ENCODE measurements at places on chromosomes 12 and 14.
A peak's percentile ranks its signal among the peaks of the same experiment; 100 is the strongest.

GRCh38 chr12:26642361-26642760, 190.6 kb downstream of the ITPR2 start:
- no peak for DNase-seq

- no peak for DNase-seq
Measured at GRCh38 chr12:8156845-8157244, at the start of gene ZNF705A. ZNF705A (plus strand) TSS chr12:8157015; CDS start chr12:8172626, 15,611 bp downstream.

DNA sequence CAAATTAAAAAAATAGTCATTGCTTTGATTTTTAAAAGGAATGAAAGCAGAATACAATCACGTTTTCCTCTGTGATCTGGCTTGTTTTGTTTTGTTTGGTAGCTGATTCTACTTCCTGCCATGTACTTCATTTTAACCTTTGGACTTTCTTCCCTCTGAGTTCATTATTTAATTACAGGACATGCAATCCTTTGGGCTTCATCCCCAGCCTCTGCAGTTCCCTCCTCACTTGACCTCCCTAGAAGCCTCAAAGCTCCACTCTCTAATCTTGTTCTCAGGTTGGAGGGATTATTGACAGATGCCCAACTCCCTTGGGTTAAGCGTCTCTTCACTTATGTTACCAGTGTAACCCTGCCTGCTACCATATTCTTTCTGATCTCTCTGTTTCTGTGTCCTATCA, 967.9 kb upstream of the SEL1L start:
- DNase-seq: no peak

DNA sequence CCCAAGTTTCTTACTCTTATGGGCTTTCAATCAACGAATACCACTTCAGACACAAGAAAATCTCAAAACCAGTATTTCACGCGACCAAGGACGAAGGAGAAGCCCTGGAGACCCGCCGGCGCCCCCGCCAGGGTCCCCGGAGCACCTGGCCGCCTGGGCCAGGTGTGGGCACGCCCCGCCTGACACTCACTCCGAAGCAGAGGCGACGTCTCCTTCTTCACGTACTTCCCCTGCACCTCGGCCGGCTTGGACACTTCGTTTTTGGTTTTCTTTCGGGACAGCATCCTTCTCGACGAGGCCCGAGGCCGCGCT, 466 bp downstream of the SAV1 start:
- DNase-seq: peak; percentile 47

- no peak for DNase-seq
Measured at GRCh38 chr12:65948320-65949008, 124.2 kb downstream of the HMGA2 start.

DNA sequence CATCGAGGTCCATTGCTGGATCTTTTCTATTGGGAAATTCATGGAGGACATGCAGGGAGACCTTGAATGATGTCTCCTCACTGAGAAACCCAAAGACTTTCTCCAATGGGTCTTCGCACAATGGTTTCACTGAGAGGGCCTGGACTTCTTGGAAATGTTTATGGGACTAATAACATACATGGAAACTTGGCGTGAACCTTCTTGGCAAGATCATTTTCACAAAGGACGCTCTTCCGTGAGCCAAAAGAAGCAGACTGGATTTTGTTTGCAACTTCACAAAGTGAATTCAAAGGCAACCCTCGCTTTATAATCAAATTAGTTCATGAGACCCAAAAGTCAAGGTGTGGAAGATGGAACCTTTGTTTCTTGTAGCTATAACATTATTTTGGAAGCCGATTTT, 154.4 kb downstream of the TMEM132C start:
- no peak for DNase-seq

DNA sequence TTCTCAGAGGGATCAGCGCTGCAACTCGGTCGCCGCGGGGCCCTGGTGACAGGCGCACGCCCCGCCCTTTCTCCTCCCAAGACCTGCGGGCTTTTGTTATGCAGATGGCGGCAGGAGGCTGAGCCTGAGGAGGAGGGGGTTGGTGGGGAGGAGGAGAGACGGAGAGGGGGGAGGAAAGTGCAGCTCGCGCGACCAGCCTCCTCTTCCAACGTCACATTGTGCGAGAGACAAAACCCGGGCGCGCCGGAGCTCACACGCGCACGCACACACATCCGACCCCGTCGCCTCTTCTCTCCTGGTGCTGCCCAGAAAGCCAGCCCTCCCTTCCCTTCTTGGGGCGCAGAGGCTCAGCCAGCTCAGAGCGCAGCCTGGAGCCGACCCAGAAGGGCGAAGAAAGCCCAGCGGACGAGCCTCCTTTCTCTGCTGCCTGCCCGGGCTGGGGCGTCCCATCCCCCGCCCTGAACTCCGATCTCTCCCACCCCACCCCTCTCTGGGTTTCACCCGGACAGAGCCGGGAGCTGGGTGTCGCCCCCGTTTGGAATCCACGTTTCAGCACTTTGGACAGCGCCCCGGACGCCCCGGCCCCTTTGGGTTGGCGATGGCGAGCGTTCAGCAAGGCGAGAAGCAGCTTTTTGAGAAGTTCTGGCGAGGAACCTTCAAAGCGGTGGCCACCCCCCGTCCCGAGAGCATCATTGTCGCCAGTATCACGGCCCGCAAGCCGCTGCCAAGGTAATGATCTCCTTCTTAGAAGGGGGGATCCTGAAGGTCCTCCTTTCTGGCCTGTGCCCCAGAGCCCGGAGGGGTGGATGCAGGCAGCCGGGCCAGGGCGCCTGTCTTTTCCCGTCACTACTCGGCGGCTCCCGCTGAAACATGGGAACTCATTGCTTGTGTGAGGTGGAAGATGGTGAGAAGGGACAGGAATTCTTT, at the start of gene SRRM4:
Gene SRRM4, plus strand, starts transcription at position 257 of the 927 bp plus-strand sequence. Its CDS starts 342 bp downstream, at position 599.
- DNase-seq: no peak

- peak; percentile 24 for DNase-seq
Measured at GRCh38 chr12:108691998-108692808, 39.1 kb downstream of the CORO1C start.

DNA sequence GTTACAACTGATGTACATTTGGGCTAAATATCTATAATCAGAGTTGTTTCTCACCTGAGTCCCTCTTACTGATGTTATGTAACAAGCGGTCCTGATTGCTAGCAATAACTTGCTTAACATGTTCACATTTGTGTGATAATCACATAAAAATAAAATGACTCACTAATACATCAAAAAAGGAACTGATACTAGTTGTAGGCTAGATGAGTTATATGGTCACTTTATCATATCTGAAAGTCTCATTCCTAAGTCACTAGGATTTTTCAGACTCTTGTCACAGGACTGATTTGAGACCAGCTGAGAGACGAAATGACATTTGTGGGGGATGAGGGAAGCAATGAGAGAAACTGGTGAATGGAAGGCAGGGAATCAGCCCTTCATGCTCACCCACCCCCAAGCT, 34.3 kb downstream of the NKX2-1 start:
- no peak for DNase-seq

GRCh38 chr12:120759591-120760348, 34.1 kb downstream of the ACADS start:
- DNase-seq: no peak

GRCh38 chr12:11823043-11823442, 173.6 kb downstream of the ETV6 start:
- no peak for DNase-seq

DNA sequence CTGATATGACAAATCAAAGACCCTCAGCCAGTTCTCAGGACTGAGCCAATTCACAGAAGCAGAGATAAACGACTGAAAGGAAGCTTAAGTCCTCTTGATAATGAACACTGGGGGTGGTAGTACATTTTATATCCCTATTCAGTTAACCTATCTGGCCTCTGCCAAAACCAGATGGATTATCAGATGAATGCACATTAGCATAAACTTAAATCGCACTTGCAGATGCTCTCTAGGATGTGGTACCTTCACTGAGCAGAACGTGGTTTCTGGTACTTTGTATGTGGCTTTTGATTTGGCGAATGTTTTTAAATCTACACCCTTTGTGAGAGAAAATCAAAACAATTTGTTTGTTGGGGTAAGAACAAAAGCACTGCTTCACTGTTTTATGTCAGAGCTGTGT, 21.1 kb upstream of the TAS2R14 start:
- DNase-seq: peak; percentile 29

- DNase-seq: no peak
Measured at GRCh38 chr12:15592934-15593333, 196.3 kb downstream of the EPS8 start.

- DNase-seq: no peak
Measured at GRCh38 chr12:15212930-15213329, 8.3 kb downstream of the RERG start.

GRCh38 chr12:72869024-72869423, 596.9 kb downstream of the TRHDE start:
- DNase-seq: no peak

DNA sequence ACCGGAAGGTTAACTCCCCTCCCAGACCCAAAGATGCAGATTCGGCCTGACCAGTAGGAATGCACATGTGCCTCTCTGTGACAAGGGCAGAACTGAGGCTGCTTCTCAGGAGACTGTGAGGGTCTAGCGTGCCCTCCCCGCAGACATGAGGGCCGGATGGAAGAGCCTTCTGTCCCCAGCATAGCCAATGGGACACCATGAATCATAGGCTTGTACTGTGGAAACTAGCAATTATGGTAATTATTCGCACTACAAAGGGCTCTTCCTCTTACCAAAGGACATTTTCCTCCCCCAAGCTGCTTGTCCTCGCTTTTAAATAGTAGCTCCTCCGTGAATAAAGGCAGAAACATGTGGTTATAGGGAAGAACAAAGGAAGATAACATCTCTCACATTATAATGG, 6.2 kb downstream of the COA8 start:
- DNase-seq: no peak

GRCh38 chr12:25585662-25586061, 32.6 kb upstream of the LMNTD1 start:
- DNase-seq: no peak

DNA sequence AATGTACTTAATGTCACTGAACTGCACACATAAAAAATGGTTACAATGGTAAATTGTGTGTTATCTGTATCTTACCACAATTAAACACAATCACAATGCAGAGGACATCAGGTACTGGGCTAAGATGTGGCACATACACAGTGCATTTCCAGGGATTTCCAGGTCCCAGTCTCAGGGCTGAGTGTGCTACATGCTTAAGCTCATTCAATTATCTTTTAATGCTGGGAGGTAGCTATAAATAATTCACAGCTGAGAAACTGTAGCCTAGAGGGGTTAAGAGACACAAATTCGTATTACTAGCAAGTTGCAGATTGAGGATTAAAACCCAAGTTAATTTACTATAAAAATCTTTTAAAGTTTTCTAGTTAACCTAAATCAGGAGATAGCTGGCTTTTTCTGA, 67.1 kb downstream of the CRACR2A start:
- DNase-seq: no peak

GRCh38 chr12:128069359-128069997, 197.5 kb upstream of the TMEM132C start:
- no peak for DNase-seq

GRCh38 chr12:2627835-2628191, 167.0 kb upstream of the FKBP4 start:
- DNase-seq: no peak

DNA sequence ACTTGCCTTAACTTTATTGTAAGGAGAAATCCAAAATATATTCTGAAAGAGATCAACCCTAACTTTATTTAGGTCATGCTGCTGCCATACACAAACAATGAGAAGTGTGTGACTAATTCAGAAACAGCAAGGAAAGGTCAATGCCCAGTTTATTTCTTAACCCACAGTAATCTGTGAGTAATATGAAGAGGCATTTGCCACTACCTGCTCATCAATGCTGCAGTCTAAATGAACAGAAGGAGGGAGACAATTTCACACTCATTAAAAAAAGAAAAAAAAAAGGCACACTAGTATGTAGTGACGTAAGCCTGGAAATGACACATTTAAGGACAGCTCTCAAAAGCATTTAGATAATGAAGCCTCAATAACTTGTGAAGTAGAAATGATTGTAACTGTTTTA, 90.5 kb upstream of the FOXN3 start:
- DNase-seq: no peak

DNA sequence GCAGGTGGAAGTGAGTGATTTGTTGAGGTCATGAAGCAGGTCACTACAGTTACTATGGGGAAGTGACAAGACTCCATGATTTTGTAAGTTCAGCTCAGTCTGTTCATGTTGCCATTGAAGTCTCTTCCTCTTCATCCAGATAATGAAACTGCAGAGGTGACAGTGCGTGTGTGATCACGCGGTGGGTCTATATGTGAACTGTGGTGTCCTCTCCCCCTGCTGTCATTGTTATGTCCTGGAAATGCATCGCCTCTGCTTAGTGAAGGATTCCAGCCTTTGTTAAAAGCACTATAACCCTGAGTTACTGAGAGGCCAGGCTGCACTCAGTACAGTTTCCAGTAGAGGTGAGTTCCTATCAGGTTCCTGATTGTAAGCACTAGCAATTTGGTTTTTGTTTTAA, 216.2 kb upstream of the RMST start:
- no peak for DNase-seq

DNA sequence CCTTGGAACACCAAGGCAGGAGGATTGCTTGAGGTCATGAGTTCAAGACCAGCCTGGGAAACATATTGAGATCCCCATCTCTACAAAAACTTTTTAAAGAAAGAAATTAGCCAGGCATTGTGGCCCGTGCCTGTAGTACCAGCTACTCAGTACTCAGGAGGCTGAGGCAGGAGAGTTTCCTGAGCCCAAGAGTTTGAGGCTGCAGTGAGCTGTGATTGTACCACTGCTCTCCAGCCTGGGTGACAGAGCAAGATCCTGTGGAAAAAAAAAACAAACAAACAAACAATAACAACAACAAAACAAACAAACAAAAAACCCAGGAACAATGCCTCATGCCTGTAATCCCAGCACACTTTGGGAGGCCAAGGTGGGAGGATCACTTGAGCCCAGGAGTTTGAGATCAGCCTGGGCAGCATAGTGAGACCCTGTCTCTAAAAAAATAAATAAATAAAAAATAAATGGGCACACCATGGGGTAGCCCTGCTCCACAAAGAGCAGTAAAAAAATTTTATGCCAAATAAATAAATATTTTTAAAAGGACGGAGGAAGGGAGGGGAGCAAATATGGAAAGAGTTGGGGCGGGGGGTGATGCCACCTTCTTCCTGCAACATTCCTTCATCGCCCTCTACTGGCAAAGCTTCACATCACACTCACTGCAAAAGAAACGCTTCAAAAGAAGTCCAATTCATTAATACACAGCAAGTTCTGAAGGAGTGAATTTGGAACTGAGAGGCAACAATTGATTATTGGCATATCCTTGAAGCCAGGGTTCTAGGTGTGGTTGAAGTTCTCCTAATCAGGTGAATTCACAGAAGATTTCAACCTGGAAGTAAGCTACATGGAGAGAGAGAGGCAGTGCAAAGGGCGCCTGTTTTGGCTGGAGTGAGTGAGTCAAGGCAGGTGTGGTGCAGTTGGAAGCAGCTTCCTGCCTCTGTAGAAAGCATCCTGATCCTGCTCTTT, 8.8 kb upstream of the GNPTAB start:
- peak; percentile 47 for DNase-seq

DNA sequence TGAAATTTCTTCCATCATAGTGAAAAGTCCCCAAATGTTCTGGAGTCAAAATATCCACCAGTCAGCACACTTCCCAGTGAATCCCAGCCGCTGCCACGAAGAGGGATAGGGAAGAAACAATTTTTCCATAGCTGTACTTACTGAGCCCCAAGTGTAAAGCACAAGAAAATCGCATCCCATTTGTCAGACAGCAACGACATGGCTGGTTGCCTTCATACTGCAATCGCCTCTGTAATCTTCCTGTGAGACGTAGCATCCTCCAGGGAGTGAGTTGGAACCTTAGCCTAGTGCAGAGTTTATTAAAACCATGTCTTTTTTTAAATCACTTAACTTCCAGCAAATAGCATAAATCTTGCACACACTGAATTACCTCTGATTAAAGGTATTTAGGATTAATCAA, 56.8 kb downstream of the GNG2 start:
- no peak for DNase-seq

All from CD8-positive, alpha-beta T cell (primary cell).